NCI-H2081 (cell line): ENCODE measurements at places on chromosomes 1 and 21.

GRCh38 chr1:19169642-19170041 is 40.4 kb downstream of the UBR4 start:
- no peak for DNase-seq

DNA sequence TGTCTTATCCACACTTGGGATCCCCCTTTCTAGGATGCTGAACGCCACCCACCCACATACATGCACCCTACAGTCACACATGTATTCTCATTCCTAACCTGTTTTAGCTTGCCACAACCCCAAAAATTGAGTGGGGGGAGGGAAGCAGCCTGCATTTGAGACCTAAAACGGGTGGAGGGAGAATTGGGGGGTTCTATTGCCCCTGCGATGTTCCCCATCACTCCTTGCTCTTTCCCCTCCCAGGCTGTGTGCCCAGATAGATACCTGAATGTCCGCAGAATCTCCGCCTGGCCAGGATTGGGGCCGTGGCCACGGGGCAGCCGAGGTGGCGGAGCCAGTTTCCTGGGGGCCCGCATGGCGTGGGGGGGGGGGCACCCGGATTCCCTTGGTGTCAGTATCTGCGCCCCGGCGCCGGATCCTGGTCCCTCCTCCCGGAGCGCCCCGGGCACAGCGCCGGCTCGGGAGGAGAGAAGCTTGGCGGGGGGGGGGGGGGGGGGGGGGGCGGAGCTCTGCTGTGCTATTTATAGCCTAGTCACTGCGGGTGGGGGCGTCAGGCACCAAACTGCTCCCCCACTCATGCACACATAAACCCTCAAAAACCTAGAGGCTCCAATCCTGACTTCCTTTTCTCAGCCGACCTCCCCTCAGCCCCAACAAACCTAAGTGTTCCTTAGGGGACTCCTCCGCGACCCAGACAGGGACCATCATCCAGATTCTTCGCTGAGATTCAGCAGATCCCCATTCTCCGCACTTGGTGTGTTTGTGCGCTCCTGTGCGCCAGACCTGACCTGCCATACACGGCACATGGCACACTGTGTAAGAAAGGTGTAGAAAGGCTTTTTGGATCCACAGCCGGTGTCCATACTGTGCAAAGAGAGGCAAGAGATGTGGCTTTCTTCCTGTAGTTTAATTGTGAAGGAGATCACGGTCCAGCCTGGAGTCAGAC is 1.9 kb downstream of the ANKRD34A start:
- peak; percentile 32 for DNase-seq

DNA sequence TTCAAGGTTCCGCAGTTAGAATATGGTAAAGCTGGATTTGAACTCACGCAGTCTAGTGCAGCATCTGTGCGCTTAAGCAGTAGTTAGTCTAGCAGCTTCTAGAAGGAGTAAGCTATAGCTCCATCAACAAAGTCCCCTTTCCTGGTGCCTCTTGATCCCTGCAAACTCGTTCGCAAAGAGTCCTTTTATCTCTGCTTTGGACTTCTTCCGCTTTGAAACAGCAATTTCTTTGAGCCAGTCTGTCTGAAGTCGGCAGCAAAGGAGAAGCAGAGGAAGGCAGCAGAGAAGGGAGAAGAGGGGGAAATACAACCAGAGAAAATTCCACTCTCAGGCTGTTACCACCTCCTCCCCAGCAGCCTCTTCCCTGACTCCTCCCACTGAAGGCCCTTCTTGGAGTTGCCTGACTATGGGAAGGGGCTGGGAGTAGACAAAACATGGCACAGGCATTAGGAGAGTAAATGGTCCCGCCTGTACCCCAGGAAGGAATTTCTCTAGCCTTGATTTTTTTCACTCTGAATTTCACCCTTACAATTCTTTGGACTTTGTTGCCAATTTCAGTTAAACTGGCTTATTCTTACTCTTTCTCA is 25.9 kb downstream of the HSD3B2 start:
- DNase-seq = no peak

DNA sequence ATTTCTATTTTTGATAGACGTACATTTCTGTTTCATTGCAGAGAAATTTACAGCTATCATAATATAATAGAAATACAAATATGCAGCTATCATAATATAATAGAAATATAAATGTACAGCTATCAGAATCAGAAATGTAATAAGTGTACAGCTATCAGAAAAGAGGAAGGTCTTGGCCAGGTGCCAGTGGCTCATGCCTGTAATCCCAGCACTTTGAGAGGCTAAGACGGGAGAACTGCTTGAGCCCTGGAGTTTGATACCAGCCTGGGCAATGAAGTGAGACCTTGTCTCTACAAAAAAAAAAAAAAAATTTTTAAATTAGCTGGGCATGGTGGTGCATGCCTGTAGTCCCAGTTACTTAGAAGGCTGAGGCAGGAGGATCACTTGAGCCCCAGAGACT is 37.9 kb downstream of the PIGM start:
- no peak for DNase-seq

GRCh38 chr1:27257155-27257554 is 22.7 kb downstream of the WDTC1 start:
- DNase-seq = no peak

- DNase-seq = no peak
These were observed 31.4 kb upstream of the KAZN start for GRCh38 chr1:14567056-14567455.

- no peak for DNase-seq
These were observed 52.0 kb downstream of the LAMC2 start for GRCh38 chr1:183238071-183238470.

DNA sequence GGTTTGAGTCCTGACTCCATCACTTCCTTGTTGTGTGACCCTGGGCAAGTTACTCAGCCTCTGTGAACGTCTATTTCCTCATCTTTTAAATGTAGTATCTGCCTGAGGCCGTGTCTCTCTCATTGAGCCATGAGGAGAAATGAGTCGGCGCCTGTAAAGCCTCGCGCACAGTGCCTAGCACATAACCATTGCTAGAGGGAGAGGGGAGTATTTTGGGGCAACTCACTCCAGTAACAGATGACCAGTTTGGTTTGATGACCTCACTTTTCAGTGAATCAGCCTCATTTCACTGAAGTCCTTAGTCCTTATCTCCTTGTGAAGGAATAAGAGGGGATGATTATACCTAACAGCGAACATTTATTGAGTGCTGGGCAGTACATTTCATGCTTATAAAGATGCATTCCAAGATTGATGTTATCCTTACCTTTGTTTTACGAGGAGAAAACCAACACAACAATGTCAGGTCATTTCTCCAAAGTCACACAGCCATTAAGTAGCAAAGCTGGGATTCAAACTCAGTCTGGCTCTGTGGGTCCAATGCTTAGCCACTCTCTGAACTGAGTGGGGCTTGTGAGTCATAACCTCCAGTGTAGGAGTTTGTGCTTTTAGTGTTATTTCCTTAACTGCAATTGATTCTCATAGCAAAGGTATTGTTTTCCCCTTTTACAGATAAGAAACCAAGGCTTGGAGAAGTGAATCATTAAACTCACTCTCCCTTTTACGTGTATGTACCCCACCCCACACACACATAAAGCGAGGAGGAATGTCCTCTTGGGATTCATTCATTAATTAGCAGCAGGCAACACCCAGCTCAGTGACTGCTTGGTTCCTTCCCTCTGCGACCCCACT is 25.9 kb downstream of the KCNC4 start:
- DNase-seq = no peak

DNA sequence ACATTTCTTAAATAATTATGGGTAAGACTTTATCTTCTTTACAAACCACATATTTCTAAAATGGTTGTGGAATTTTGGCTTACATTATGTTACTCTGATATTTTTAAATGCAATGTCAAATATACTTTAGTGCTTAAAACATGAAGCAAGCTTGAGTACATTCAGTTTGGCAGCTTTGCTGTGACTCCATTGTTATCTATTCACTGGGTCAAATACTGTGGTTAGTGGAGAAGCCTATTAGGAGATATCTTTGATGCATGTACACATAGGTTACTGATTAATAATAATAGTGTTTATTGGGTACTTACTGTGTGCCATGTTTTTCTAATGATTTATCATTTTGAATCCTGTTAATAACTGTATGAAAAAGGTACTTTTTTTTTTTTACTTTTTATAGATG is 520.4 kb upstream of the B3GALT2 start:
- no peak for DNase-seq

- DNase-seq = peak; percentile 6
These were observed 7.5 kb upstream of the TOMM20 start for GRCh38 chr1:235136111-235136510.
